ENCODE measurements at places on chromosomes 5 and 9.

- no peak for DNase-seq
These were observed 833 bp downstream of the ANKHD1 start for GRCh38 chr5:140402258-140403074.

DNA sequence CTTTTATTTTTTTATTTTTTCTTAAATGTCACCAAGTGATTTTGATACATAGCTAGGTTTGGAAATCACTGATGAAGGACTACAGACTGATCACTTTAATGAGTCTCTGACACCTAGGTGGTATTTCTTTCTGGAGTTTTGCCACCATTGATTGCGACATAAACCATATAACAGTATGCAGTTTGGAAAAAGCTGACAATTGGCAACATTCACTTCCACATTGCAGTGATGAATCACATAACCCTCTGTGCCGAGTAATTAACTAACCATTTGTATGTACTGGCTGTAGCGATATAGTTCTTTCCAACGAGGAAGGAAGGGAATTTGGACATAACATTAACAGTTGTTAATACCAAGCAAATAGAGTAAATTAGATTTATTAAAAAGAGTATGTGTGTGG is 222.9 kb upstream of the EFNA5 start:
- no peak for DNase-seq

DNA sequence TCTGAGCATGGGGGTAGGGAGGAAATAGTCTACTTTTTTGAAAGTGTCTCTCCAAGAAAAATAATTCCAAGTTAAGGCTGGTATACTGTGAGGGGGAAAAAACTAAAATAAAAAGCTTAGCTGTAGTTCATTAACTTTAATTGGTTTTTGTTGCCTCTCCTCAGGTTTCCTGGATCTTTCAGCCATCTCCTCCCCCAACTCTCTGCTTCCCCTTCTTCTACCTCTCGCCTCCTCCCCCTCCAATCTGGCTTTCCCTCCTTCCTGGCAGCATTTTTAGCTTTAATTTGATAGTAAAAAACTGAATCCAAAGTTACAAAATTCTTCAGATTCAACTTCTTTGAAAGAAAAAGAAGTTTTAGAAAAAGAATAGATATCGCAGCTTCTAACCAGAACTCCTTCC is 462.6 kb downstream of the CETN3 start:
- DNase-seq = no peak

DNA sequence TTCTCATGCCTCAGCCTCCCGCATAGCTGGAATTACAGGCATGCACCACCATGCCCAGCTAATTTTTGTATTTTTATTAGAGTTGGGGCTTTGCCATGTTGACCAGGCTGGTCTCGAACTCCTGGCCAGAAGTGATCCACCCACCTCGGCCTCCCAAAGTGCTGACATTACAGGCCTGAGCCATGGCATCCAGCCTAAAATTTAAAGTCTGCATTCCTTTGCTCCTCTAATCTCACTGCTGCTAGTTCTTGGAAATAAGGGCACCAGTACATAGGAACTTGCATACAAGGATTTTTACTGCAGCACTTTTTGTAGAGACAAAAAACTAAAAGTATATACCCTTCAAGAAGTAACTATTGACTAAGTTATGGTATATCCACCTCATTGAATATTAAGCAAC is 20.0 kb upstream of the DCP2 start:
- no peak for DNase-seq

DNA sequence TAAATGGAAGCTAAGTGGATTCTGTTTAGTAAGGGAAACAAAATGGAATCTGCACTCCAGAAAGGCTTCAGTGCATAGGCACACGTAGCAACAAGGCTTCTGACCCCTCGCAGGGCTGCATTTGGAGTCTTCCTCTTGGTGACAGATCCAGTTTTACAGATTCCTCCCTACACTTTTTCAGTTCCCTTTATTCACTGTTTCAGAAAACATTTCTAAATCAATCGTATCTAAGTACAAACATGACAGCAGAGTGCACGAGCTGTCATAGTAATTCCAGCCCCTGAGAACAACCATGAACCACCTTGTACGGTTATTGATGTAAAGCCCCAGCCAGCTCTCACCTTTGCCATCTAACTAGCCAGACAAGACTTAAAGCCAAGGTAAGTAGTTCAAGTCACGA is 491.6 kb downstream of the SEMA5A start:
- no peak for DNase-seq

- DNase-seq = no peak
These were observed 89.5 kb upstream of the MAP3K1 start for GRCh38 chr5:56725711-56726411.

DNA sequence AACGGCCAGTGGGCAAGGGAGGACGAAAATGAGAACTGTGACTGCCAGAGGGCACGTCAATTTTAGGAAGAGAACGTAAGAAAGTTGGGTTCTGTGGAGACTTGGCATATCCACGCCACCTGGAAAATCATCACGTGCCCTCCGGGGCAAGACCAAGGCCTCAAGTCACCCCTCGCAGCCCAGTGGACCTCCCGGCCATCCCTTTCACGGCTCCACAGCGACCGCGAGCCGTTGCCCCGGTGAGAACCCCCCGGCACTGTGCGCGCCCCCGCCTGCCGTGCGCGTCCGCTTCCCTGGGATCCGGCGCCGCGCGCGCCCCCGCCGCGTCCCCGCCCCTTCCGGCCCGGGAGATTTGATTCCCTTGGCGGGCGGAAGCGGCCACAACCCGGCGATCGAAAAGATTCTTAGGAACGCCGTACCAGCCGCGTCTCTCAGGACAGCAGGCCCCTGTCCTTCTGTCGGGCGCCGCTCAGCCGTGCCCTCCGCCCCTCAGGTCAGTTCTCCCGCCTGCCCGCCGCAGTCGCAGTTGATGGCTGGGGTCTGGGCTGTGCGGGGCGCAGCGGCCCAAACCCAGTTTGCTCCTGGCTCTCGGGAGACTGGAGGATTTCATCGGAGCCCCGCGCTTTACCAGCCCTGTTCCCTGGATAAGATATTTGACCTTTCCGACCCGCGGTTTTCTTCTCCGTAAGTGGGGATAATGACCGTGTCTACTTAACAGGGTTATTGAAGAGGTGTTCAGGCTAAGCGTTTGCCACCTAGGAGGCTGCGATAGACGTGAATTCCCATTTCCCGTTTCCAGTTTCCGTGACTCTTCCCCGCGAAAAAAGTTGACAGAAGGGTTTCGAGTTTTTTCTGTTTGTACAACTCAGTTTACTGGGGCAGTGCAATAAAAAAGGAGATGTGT is at the start of gene MELK:
TSS of gene MELK (plus strand) at position 381 of the 904 bp plus-strand sequence. CDS start 8,787 bp downstream, outside the sequence.
- no peak for DNase-seq

GRCh38 chr5:170405817-170406216 is 16.6 kb upstream of the KCNMB1 start:
- DNase-seq = no peak

DNA sequence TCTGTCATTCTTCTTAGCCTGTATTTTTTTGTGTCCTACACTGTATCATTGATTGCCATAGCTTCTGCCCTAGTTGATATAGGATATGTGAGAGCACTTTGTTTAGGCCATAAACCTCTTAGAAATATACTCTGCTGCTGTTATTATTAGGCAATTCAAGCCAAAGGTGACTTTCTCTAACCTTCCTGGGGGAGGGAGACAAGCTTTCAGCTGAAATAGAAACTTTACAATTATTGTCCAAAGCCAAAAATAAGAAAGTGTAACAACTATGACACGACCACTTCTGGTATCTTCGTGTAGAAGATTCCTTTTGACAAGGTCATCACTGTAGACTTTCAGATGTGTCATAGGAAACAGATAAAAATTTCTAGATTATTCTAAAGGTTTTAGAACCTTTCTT is 12.2 kb upstream of the CSNK1A1 start:
- no peak for DNase-seq

DNA sequence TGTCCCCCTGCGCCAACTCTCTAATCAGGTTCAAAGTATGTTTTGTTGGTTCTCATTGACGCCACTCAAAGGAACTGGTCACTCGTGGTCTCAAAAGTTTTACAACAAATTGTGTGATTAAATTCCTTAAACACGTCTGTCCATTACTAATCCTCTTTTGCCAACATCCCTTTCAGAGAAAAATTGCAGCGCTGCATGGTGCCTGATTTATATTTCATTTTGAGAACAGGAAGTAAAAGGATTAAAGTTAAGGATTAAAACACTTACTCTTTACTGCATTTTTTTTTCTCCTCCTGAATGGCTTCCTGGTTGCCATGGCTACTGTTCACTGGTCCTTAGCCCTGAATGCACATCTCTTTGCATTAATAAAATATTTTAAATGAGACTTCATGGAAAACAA is 383.5 kb downstream of the GLIS3 start:
- DNase-seq = no peak

DNA sequence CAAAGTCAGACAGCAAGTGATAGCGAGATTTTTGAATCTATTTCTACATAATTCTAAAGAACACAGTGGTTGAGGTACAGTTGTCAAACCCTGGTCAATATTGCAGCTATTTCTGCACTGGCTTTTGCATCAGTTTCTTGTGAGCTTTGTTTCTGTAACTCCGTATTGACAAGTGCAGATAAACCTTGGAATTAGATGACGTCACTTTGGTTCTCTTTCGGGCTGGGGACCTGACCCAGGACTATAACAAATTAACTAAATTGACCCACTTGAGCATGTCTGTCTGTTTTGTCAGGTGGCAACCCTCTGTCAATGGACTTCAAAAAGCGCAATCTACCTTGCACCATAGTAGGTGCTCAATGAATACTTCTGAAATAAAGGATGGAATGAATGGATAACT is 418.4 kb upstream of the SGCD start:
- no peak for DNase-seq

DNA sequence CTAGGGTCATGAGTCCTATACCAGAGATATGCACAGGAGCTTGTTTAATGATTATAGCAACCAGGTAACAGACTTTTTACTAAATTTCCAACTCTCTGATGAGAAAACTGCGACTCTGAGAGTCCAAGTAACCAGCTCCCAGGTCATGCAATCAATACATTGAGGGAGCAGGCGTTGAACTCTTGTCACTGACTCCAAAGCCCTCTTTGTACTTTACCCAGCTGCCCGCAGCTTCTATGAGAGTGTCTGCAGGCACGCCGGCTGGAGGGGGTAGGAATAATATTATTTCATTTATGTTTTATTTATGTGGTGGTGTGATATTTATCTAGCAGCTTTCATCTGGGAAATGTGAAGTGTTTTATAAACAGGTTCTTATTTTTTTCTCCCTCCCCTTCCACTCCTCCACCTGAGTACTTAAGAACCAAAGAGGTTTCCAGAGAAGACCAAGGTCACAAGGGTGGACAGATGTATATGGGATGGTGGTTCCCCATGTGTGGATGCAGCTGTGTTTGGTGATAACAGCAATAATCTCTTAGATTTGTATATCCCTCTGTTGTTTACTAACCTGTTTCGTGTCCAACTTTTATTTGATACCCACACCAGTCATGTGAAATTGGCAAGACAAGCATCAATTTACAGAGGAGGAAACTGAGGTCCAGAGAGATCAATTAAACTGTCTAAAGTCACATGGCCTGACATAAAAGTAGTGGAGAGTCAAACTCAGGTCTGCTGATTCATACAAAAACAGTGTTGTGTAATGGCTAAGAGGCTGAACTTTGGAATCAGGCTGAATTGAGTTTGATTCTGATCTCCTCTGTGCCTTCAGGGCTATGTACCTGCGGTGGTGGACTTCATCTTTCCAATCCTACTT is 140.2 kb upstream of the TRIM32 start:
- no peak for DNase-seq

DNA sequence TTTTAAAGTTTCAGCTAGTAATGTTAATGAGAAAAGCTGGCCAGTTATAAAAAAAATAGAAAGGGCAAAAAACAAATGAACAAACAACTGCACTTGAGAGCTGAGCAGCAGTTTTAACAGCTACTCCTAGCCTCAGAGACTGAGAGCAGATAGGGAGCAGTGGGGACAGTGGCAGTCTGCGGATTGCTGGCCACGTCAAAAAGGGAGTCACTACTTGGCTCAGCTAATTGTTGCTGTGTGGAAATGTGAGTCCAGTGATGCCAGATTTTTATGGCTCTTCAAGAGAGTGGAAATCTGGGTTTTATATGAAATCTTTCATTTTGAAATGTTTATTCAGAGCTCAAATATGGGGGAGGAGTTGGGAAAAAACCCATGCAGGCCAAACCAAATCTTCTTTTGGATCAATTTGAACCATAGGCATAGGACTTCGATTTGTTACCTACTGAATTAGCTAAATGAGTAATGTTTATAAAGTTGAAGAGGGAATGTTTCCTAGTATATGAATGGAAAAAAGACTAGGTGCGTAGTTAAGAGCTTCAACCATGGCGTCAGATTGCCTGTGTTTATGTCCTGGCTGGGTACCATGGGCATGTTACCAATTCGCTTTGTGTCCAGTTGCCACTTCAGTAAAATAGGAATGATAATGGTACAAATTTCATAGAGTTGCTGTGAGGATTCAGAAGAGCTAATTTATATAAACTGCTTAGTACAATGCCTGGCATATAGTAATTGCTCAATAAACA is 102.1 kb downstream of the PAM start:
- no peak for DNase-seq

DNA sequence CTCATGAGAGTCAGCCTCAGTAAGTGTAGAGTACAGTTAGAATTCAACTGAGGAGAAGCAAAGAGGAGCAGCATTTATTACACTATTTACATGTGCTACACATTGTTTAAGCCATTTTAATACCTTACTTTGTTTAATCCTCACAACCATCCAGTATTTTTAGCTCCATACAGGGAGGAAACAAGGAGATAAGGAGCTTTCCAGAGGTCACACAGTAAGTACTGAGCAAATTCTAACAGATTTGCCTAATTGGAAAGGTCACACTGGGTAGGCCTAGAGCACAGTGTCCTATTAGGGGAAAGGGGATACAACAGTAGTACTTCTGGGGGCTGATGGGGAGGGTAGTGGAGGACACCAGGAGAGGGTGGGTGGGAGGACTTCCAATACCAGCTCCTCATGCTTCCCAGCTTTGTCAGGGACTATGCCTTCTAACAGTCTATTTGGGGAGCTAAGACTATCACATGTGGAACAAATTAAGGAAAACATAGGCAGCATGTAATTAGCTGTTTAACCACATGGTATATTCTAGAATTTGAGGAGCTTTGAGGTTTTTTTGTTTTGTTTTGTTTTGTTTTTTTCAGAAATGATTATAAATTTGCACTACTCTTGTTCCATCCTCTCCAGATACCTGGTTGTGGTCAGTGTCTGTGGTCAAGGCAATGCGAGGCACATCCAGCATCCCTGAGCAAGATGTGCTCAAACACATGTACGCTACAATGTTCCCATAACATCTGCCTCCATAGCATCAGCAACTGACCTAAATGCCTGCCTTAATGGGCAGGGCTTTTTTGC is 96.0 kb upstream of the SLC12A2 start:
- DNase-seq = no peak

GRCh38 chr9:120265791-120266190 is 314.2 kb downstream of the CDK5RAP2 start:
- no peak for DNase-seq

Measured in cerebellar nuclear complex (tissue), 1 donor.